Karpas-422 (cell line): ENCODE measurements at places on chromosomes 3 and 15. TPM values are rescaled to one million over a fixed set of nuclear protein-coding genes. Genes with fewer than 3 reads are reported as not detected.

DNA sequence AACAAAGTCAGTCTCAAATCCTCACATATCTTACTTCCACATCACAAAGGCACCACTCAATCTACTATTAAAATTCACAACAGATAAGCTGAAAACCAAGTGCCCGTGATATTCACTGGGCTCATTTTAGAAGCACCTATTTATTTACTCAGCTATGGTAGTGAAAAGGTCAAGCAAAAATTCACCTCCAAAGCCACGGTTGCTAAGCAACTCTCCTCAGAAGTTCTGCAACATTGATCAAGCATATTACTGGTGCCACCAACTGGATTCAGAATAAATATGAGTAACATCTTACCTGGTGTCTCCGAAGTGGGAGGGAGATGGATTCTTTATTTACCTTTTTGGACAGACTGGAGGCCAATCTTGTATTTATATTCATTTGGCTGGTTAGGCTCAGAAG is 714.8 kb downstream of the FHIT start:
- DNase-seq: no peak

DNA sequence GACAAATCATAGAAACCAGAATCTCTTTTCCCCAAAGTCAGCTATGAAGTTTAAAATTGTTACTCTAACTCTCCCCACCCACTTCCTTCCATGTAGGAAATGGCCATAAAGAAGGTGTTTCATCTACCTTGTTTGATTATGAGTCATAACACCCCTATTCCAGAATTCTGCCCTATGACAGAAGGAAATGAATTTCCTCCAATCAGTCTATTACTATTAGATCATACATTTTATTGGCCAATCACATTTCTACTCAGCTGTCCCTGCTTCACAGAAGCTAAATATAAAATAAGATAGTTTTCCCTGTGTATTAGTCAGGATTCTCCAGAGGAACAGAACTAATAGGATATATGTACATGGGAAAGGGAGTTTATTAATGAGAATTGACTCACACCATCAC is 102.1 kb downstream of the TGFBR2 start:
- no peak for DNase-seq

DNA sequence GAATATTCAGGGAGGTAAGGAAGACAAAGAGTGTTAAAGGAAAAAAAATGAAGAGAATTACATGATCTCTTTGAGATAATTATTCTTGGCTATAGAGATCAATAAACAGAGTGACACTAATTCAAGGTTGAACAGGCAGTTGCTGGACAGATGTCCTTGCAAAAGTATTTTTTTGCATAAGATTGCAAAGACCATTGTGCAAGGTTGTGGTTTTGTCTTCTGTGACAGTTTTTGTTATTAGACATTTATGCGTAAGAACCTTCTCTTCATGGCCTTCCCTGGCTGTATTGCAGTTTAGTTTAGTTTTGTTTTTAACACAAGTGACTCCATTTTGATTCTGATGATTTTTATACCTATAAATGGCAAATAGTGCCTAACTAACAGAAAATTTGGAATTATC is 682.8 kb upstream of the ARPP21 start:
- DNase-seq: no peak

GRCh38 chr3:129539206-129539605 is 3.8 kb upstream of the H1-8 start:
- no peak for DNase-seq

Gene MLF1
- total RNA-seq: not detected in 2 replicates

DNA sequence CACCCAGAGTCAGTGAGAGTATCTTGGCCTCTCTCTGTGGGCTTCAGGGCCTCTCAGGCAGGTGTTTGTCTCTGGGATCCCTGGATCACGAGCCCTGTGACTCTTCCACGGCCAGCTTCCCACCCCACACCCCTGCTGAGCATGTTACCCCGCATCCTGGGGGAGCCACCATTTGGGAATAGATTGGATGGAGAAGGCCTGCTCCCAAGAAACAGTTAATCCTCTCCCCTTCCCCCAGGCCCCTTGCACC is 15.5 kb upstream of the SRP14 start:
- DNase-seq: no peak

DNA sequence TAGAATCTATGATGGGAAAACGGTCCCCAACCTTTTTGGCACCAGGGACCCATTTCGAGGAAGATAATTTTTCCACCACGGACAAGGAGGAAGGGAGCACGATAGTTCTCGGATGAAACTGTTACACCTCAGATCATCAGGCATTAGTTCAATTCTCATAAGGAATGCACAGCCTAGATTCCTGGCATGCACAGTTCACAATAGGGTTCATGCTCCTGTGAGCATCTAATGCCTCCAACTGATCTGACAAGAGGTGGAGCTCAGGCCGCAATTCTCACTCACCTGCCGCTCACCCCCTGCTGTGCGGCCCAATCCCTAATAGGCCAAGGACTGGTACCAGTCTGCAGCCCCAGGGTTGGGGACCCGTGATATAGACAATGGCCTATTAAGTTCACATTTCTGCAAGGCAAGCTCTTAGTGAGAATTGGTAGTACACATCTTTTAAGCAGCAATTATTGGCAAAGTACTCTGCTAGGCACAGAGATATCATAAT is 26.5 kb downstream of the CD200R1 start:
- DNase-seq: no peak

DNA sequence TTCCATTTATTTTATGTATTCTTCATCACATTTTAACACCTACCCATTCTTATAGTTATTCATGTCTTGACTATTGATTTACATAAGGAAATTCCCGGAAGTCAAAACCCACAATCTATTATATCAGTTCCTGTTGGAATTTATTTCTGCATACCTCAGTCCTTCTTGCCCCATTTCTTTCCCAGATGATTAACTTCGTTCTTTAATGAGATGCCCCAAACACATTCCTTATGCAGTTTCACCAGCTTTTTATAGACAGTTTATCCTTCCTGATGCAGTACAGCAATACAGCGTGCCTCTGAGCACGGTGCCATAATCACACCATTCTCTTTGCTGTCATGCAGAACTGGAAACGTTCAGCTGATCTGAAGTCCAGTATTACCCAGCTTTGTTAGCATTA is 175.8 kb upstream of the NANOGP8 start:
- no peak for DNase-seq

Gene MOBP
- total RNA-seq: not detected in 2 replicates

DNA sequence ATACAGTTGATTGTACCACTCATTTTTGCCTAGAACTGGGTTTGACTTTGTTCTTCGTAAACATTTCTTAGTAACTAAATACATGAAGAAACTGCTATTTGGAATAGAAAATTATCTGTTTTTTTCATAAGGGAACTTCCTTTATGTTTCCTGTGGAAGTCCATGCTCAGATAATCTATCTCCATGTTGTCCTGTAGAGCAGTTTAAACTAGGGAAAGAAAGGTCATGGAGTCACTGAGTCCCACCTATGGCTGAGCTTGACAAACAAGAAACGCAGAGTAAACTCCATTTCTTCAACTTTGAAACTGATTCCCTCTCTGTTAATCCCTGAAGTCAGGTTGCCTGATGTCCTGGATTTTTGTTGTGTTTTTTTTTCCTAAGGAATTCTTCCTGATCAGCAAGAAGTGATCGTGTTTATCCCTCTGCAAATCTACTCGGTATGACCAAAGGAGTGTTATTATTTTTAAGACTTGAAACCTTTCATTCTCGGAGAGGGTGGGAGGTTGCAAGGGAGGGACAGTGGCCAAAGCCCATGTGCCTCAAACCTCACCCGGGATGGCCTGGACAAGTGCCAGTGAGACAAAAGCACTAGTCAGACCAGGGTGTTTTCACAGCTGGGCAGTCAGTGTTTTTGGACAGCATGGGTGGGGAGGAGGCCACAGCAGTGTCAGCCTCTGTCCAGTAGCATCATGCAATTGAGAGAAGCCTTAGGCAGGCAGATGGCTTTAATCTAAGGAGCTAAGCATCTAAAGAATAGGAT is 129.8 kb upstream of the PHLDB2 start:
- DNase-seq: peak; percentile 48

DNA sequence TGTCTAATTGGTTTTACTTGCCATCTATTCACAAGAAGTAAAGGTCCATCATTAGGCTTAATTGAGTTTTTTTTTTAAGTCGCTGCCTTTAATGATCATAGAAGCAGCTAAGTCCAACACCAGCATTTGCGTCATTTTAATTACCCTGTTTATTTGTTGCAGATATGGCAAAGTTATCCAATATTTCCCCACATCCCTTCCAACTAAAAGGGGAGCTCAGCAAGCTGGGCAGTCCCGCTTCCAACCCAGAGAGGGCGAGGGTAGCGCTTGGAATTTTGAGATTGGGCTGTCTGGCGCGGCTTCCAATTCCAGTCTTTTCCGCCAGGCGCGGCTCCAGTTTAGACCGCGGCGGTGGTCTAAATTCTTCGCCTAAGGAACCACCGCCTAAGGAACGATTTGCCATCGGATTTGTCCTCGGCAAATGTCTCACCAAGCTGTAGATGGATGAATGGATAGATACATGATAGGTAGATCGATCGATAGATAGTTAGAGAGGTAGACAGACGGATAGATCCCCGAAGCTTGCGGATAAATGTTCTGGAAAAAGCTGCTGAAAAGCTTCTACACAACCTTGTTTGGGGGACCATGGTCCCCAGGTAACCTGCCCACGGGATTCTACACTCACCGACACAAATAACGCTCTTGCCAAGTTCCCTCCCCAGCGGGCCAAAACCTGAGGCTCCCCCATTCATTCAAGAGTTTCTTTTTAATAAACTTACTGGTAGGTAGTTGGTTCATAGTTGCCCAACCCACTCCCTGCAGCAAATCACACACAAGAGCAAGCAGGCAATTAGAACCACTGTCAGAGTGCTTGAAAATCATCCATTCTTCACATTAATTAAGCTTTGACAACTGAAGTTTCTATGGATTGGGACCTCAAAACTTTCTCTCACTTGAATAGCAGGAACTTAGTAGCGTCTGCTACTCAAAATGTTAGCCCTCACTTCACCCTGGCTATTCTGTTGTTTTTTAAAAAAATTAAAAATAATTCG is 49.1 kb downstream of the ZIC4 start:
- DNase-seq: no peak

- DNase-seq: no peak
Observed at GRCh38 chr3:29936766-29937165, 655.9 kb downstream of the RBMS3 start.

Gene LSAMP
- total RNA-seq: not detected in 2 replicates

Gene CPA3
- total RNA-seq: not detected in 2 replicates

GRCh38 chr3:4859788-4860187 is 119.4 kb upstream of the BHLHE40 start:
- DNase-seq: no peak

DNA sequence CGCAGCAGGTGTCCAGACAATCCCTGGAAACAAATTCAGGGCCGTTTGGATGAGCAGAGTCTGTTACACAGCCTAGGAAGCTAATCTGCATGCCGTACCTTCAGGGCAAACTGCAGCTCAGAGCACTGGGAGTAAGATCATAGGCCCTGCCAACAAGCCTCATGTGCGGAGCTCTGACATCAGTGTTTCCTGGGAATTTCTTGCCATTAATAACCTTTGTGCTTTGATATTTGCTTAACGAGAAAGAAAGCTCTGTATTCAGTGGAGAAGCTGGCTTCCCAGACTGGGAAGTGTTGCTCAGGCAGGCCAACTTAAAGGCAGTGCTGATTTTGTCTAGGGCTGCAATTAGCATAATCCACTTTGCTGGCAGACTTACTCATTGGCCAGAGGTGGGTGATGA is 116.1 kb upstream of the KLHL25 start:
- no peak for DNase-seq

Gene C3orf80
- total RNA-seq: not detected in 2 replicates

Gene TGM4
- total RNA-seq: not detected in 2 replicates

Gene GPR156
- total RNA-seq: not detected in 2 replicates

GRCh38 chr3:179063945-179064560 is 7.6 kb downstream of the ZMAT3 start:
- no peak for DNase-seq

Gene PPP2R3A
- total RNA-seq: not detected in 2 replicates

GRCh38 chr15:23472033-23472432 is 25.0 kb upstream of the GOLGA6L2 start:
- DNase-seq: no peak

GRCh38 chr3:96619475-96619874 is 194.9 kb upstream of the EPHA6 start:
- no peak for DNase-seq

GRCh38 chr15:53129121-53129904 is 339.2 kb upstream of the ONECUT1 start:
- DNase-seq: no peak

Gene ZNF662
- not detected in 2 replicates for total RNA-seq

- DNase-seq: no peak
Observed at GRCh38 chr3:42179110-42179725, 86.8 kb downstream of the CCK start.

Gene FBXO40
- not detected in 2 replicates for total RNA-seq

Gene RLBP1
- total RNA-seq: not detected in 2 replicates

Gene MYZAP
- total RNA-seq: not detected in 2 replicates

GRCh38 chr3:30578986-30579579 is 27.3 kb upstream of the TGFBR2 start:
- DNase-seq: no peak

Gene GPR149
- not detected in 2 replicates for total RNA-seq

Gene DNAJA4
- total RNA-seq: not detected in 2 replicates

Gene SCAP
- 109 and 139 TPM in 2 replicates for total RNA-seq

GRCh38 chr15:31131853-31132375 is 30.4 kb upstream of the TRPM1 start:
- DNase-seq: no peak

DNA sequence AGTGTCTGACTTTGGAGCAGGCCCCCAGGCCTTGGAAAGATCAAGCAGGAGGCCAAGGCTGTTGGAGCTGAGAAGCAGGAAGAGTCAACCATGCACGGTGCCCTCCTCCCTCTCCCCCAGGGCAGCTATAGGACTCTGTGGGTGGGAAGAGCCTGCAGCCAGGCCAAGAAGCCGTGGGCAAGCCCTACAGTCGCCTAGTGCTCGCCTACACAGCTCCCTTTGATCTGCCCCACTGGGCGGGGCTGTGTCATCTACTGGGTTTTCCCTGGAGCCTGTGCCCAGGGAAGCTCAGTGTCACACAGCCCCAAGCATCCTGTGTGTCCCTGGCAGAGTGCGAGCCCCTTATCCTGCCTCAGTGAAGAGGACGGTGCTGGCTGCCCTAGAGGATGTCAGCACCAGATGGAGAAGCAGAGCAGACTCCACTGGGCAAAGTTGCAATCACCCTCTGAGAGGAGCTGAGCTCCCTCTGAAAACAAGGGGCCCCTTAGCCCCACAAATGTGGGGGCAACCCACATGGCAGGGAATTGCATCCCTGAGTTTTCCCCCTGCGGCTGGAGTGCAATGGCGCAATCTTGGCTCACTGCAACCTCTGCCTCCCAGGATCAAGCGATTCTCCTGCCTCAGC is 72.2 kb downstream of the KLF13 start:
- no peak for DNase-seq

DNA sequence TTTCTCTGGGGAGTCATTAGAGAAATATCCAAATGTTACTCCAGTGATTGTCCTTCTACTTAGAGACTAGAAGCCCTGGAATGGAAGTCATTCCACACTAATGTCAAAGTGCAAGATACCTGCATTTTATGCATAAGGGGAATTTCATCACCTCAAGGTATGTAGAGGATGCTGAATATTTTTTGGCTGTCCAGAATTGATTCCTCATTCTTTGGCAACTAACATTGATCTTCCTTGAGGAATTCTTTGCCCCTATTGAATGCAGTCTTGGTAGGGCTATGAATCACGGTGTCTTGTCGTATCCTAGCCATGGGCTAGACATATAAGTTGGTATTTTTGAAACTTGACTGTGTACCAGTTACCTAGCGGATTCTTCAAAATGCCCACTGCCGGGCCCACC is 271.1 kb downstream of the CNTN3 start:
- no peak for DNase-seq

GRCh38 chr15:65028338-65028737 is 1.1 kb downstream of the MTFMT start:
- DNase-seq: peak; percentile 61

- no peak for DNase-seq
Observed at GRCh38 chr3:54642147-54642546, 285.7 kb downstream of the LRTM1 start.
